Foreskin melanocyte (primary cell): ENCODE measurements at places on chromosomes 11 and 22.

- DNase-seq: no peak
Measured at GRCh38 chr11:116030697-116031331, 526.6 kb upstream of the CADM1 start.

- no peak for DNase-seq
Measured at GRCh38 chr11:76628408-76628947, 42.1 kb downstream of the LRRC32 start.

DNA sequence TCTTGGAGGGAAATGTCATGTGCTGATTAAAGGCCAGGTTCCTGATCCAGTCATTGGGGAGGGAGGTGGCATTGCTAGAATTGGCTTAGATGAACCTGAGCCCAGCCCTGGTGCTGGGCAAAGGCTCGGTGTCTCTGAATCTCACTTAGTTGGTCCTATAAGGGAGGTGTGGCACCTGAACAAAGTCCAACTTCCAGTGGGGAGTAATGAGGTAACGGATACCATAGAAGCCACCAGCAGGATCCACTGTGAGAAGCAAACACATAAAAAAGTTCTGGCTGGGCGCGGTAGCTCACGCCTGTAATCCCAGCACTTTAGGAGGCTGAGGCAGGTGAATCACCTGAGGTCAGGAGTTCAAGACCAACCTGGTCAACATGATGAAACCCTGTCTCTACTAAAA, 26.6 kb downstream of the PRDM11 start:
- no peak for DNase-seq

DNA sequence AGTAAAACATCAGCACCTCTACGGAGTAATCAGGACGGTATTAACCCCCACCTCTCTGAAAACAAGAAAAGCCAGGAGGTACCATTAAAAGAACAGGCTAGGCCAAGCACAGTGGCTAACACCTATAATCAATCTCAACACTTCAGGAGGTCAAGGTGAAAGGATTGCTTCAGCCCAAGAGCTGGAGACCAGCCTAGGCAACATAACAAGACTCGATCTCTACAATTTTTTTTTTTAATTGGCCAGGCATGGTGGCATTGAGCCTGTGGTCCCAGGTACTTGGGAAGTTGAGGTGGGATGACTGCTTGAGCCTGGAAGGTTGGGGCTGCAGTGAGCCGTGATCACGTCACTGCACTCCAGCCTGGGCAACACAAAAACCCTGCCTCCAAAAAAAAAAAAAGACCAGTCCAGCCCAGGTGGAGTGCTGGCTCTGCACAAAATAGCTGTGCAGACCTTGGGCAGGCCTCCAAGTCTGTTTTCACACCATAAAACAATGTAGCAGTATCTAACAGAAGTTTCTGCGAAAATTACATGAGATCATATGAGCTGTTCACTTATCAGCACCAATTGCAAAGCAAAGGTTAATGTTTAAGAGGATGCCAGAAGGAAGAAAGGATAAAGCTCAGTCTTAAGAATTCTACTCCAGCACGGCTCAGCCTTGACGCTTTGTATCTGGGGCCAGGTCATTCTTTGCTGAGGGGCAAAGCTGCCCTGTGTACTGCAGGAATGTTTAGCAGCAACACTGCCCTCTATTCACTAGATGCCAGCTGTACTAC, 14.8 kb downstream of the CHKA start:
- no peak for DNase-seq

GRCh38 chr11:45917286-45917622, 423 bp downstream of the PEX16 start:
- no peak for DNase-seq

- no peak for DNase-seq
Measured at GRCh38 chr22:38172832-38173640, 8.6 kb downstream of the PLA2G6 start.

DNA sequence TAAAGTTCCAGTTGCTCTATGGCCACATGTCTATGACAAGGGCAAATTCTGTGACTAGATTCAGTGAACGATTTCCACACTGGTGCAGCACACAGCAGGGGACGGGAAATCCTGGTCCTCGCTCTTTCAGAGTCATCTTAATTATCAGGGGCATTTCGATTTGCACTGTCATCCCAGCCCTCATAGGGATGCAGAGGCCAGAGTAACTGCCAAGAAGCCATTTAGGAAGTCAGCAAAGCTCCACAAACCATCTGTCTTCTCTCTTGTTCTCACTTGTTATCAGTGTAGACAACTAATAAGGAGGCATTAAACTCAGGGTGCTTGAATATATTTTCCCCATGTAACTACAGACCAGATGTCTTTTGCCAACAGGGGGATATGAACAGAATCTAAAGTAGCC, 151.7 kb downstream of the STK33 start:
- no peak for DNase-seq

- peak; percentile 17 for DNase-seq
Measured at GRCh38 chr11:17541330-17541885, 2.8 kb downstream of the USH1C start.

GRCh38 chr11:116373104-116373944, 399.5 kb downstream of the BUD13 start:
- DNase-seq: no peak

DNA sequence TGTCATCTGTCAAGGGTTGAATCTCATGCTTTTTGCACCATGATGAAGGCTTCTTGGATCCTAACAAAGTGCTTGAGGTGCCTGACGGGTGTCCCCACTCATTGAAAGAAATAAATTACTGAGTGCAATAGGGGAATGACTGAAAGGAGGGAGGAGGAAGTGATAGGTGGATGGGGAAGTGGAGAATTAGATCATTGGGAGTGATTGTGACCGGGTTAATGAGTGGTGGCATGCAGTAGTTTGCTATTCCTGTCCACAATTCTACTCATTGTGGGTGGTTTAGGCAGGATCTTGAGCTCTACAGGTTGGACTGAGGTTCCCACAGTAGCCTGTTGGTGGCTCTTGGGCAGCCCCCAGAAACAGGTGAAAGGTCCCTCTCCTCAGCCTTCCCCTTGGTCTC, 44.3 kb downstream of the THAP12 start:
- DNase-seq: no peak

- no peak for DNase-seq
Measured at GRCh38 chr11:15769203-15769602, 587.1 kb downstream of the SOX6 start.

DNA sequence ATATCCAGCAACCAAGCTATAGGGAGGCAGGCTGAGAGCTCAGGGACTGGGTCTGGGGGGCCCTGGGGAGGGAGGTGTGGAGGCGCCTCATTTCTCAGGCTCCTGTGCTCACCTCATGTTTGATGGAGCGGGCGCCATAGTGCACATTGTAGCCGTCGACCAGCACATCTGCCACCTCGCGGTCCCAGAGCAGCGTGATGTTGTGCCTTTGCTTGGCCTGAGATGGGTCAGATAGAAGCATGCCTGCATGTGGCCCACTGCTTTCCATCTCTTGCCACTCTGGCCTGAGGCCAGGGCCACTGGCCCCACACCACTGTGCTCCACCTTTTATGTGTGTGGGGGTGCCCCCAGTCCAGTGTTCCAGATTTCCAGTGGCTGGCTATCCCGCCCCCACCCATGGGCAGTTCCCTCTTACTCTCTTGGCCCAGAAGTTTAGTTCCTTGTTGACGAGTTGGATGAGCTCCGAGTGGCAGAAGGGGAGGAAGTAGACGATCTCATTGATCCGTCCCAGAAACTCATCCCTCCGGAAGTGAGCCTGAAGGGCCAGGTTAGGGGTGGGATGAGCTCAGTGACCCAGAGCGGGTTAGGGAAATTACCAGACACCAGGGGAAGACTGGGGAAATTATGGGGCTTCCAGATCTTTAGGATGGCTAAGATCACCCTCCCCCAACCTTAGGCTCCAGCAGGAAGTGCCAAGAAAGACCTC, 50.1 kb upstream of the PHOX2A start:
- no peak for DNase-seq

DNA sequence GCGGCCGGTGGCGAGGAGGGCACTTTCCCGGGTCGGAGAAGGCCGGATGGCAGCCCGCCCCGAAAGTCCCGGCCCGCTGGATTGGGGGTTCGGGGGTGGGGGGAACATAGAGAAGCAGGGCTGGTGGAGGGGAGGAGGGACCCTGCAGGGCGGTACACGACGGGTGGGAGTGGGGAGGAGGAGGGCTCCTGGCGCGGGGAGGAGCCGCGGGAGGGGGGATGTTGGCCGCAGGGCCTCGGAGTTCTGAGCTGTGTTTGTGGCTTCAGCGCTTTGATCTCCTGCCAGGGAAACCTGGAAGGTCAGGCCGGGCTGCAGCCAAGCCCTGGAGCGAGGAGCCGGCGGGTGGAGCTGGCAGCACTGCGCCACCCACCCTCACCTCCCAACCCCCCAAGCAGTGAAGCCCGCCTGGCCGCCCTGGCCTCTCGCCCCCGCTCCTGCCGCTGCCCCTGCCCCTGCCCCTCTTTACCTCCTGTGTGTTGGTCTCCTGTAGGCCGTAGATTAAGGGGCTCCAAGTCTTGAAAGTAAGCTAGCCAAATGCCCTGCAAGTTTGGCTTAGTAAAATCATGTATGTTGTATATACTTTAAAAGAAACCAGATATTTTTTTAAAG, 30.9 kb downstream of the C22orf31 start:
- no peak for DNase-seq

DNA sequence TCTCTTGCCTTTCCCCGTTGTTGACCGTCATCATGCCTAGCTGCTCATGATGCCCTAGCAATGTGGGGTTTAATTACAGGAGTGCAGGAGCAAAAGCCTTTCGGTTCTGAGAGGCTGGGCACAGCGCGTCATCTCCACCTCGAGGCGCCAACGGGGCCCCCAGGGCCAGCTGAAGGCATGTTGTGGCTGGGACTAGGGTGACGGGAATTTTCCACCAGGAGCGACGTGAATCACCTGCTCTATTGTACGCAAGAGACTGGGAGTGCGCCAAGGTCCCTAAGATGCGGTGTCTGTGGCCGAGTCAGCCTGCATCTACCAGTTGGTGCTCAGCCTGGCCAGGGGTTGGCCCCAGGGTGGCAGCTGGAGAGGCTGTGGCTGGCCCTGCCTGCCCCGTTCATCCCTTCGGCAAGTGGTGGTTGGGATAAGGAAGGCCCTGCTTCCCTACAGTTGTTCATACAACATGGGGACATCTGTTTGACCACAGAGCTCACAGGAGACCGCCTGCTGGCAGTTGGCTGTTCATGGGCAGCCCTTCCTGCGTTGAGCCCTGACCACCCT, 1175.6 kb downstream of the BRD1 start:
- no peak for DNase-seq

GRCh38 chr22:26238596-26238995, 69.3 kb downstream of the SEZ6L start:
- no peak for DNase-seq

- DNase-seq: no peak
Measured at GRCh38 chr11:68669301-68670090, 14.8 kb upstream of the GAL start.

DNA sequence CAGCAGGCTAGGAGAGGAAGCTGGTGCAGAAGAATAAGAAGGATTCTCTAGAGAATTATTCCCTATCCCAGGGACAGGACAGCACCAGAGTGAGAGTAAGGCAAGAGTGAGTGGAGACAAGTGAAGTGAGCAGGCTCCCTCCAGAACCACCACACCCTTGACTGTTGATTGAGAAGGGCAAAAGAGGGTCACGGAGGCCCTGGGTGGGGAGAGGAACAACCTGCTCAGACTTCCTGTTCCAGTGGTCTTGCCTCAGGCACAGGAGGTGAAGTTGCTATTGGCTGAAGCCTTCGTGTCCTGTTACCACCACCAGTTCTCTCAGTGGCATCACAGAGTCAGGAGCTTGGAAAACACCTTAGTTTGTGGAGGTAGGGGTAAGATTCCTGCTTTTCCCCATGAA, 51.7 kb upstream of the CCDC89 start:
- no peak for DNase-seq

- DNase-seq: peak; percentile 81
Measured at GRCh38 chr11:12042215-12042676, 33.8 kb upstream of the DKK3 start.

DNA sequence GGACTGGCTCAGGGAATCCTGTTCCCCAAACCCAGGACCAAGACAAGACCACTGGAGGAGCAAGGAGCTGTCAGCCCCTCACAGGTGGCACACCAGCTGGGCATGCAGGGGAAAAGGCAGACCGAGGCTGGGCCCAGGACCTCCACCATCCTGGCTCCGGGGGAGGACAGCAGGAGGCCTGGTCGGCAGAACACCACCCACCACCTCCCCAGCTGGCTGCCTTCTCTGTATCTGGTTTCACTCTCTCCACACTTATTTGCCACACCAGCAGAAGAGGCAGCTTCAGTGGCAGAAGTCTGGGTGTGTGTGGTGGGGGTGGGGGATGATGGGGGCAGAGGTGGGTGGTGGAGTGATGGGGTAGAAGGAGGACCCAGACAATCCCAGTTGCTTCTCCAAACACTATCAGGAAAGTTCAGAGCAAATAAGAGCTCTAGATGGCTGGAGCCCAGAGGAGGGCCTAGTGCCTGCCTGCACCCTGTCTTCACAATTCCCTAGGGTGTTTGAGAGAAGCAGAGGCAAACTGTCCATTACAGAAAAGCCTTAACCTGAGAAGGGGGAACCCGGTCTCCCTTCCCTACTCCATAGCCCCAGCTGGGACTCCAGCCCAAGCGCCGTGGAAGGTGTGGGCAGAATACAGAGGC, 51.9 kb upstream of the CDON start:
- no peak for DNase-seq

DNA sequence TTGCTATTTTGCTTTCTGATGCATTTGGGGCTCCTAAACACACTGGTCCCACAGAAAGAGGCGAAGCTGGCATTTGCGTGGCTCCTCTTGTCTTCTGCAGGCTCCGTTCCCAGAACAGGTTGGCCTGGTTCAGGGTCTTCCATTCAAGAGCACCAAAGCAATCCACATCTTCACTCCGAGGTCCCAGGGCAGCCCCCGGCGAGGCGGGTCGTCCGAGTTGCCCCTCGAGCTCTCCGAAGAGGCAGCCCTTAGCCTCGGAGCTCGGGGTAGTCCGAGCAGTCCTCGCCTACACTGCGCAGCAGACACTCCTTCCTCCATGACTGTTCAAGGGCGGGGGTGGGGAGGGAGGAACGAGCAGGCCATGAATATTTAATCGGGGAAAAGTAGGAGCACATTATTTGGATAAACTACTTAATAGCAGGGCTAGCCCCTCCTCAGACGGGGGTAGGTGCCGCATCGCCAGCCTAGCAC, 321.3 kb downstream of the BLID start:
- no peak for DNase-seq

DNA sequence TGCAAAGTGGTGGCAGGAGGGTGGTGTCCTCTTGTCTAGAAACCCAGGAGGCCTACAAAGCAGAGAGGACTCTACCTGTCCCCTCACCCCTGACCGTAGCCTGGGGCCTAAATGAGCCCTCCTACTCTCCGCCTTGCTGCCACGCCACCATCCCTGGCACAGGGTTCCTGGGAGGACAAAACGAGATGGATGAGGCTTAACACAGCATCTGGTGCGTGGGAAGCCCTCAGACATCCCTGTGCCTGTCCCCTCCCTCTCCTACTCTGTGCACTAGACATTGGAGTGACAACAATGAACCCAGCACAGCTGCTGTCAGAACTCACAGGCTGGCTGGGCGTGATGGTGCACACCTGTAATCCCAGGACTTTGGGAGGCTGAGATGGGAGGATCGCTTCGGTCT, 36.4 kb upstream of the DKK3 start:
- DNase-seq: no peak

GRCh38 chr11:45215098-45215865, 68.8 kb downstream of the PRDM11 start:
- no peak for DNase-seq

- DNase-seq: no peak
Measured at GRCh38 chr22:35131525-35132000, 65.6 kb downstream of the ISX start.

GRCh38 chr22:18067548-18068341, 10.0 kb upstream of the PEX26 start:
- DNase-seq: no peak
